CD4-positive, alpha-beta T cell treated with Interleukin-2 at 100 ng/mL for 4 hours (primary cell): ENCODE measurements at places on chromosomes 7 and 10.

GRCh38 chr10:89185658-89186057 lies 21.5 kb downstream of the CH25H start:
- no peak for DNase-seq

DNA sequence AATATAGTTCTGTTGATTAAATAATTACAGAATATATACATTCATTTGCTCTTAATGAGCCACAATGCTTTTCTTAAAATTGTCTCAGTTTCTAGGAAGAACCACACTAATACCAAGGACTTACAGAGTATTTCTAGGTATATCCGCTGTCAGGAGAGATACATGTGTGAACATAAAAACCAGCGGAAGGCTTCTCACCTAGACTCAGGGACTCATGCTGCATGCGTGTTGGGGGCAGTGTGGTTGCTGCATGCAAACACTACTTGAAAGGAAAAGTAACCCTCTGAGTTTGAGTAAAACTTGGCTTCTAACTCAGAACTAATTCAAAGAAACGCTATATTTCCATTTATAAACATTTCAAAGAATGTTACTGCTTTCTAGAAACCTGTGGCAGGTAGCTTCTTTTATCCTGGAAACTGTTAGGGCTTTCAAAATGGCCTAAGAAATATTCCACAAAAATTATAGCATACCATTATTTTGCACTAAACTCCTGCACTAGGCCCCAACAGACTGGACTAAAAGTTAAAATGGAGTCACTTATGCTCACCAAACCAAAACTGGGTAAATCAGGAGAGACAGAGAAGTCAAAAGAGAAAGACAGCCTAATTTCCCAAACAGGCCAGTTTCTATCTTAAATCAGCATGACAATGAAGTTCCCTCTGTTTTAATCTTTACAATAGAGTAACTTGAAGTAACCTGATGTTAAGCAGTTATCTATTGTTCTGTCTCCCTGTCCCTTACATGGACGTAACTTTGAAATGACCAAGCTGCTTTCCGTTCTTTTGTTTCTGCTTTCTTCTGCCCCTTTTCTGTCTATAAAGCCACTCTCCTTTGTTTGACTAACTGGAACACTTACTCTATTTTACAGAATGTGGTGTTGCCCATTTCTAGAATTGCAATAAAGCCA lies 95.2 kb upstream of the FAM133B start:
- DNase-seq, result peak; percentile 91

- peak; percentile 10 for DNase-seq
These were observed 140.9 kb downstream of the DNAJB6 start for GRCh38 chr7:157477550-157478212.

DNA sequence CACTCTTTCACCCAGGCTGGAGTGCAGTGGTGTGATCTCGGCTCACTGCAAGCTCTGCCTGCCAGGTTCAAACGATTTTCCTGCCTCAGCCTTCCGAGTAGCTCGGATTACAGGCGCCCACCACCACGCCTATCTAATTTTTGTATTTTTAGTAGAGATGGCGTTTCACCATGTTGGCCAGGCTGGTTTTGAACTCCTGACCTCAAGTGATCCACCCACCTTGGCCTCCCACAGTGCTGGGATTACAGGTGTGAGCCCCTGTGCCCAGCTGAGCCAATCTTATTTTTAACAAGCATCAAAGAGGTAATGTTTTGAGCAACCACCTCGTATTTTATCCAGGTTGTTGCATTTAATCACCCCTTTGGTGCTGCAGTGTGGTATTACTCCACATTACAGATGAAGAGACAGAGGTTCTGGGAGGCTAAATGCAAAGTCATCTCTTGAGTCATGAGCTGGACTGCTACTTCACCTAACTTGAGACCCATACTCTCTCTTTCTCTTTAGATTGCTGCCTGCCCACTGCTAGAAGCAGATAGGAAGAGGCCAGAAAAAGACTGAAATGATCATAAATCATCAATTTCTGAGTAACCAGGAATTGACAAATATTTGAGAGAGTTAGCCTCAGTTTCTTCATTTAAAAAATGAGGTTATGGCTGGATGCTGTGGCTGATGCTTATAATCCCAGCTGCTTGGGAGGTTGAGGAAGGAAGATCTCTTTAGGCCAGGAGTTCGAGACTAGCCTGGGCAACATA lies 116.2 kb downstream of the CAMK1D start:
- DNase-seq, result no peak

DNA sequence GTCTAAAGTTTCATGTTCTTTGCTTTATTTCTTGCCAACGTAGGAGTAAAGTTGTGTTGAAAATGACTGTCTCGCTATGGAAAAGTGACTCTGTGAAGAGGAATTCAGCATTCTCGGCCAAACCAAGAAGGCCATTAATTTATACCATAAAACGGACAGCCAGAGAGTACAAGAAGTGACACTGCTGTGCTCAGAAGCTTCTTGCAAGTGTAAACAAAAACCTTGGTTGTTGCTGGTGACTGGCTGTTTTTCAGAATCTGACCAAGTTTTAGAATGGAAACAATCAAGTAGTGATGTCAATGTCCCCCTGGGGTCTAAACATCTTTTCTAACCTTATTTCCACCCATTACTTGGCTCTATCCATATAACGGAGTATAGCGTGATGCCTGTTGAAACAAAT lies 201.9 kb downstream of the INHBA start:
- DNase-seq, result no peak

DNA sequence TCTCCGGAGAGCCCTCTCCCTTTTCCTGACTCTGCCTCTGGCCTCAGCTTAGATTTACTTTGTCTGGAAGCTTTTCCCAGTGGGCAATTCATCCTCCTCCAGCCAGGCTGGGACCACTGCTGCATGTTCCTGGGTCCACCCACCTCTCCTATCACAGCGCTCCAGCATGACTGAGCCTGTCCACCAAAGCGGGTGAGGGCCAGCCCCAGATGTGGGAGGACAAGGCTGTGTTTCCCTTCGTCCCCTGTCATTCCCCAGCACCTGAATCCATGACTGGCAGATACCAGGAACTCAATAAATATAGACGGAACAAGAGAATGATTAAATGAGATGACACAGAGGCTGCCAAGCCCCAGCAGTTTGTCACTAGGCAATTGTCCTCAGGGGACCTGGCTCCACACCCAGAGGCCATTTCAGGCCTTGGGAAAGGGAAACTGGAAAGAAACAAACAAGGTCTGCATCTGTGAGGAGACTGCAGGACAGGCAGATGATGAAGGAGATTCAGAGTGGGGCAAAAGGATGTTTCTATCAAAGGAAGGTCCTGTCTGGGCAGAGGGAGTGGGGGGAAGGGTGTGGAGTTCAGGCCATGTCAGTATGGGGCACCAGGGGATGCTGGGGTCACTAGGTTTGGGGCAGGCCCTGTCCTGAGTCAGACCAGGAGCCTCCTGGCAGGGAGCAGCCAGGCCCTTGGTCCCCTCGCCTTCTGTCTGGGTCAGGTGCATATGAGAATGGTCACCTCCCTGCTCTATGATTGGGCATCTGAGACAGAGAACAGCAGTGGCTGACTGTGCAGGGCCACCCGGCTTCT lies 576.4 kb downstream of the GRID1 start:
- DNase-seq, result no peak

DNA sequence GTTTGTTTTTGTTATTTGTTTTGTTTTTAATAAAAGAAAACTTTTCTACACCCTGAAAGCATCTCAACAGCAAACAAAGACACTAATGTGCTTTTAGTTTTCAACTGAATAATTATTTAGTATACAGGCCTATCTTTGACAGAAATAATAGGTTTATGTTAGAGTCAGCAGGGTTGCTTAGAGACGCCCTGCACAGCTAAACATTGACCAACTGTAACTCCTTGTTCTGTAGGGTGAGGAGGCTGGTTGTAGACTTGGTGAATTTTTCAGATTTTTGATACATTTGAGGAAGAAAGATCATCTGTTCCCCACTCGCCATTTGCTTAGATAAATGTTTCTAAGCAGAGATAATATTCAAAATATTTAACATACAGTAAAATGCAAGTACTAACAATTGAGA lies 103.1 kb downstream of the CALCR start:
- DNase-seq, result no peak

- no peak for DNase-seq
These were observed 47.5 kb upstream of the PODXL start for GRCh38 chr7:131603932-131604331.

GRCh38 chr10:49071160-49071761 lies 44.1 kb downstream of the VSTM4 start:
- no peak for DNase-seq

DNA sequence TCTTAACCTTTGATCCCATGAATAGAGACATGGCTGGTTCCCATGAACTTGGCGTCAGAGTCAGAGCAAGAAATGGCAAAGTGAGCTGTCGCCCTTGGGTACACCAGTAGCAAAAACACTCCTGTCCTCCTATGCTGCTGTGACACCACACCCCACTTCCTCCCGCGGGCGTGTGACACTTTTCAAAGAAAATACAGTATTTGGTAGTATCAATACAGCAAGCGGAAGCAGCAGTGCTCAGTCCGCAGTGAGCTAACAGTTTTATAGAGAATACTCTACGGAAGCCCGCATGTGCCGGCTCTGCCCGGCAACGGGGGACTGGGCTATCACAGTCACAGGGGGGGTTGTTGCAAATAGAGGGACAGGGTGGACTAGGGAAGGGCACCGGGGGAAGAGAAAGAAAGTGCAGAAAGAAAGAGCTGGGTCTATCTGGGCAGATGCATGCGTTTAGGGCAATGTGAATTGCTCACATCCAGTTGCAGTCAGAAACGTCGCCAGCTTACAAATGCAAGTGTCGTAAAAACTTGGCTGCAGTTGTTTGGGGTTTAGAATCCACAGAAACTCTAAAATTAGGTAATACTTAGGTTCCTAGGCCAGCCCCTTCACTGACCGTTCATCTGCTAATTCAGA lies 49.8 kb downstream of the PRKCQ start:
- peak; percentile 90 for DNase-seq

GRCh38 chr7:130216750-130217149 lies 9.1 kb downstream of the SSMEM1 start:
- DNase-seq, result no peak

DNA sequence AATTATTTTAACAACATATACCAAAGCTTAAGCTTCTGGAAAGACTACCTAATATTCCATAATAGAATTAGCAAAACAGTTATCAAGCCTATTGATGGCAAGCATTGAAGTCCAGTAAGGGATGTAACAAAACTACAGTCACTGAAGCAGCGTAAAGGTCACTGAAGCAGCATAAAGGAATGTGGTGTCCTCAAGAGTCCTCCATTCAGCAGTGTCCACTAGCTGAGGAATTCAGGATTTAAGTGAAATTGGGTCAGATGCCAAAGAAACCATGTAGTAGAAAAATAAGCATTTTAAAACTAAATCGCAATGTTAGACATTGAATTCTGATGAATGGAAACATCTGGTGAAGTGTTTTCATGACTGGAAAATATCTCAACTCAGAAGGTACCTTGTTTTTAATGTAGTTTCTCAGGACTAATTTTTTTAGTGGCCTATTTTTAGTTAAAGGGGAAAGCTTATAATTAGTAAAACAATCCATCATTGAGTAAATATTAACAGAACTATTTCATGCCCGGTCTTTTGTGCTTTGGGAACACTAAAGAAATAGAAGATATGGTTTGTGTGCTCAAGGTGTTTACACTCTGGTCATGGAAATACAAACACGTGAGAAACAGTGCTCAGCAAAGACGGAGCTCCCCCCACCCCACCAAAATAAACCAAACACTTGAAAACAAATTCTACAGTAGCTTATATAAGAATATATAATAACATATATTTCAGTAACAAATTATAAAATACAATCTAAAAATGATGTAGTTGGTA lies 121.4 kb downstream of the CDK14 start:
- DNase-seq, result no peak

DNA sequence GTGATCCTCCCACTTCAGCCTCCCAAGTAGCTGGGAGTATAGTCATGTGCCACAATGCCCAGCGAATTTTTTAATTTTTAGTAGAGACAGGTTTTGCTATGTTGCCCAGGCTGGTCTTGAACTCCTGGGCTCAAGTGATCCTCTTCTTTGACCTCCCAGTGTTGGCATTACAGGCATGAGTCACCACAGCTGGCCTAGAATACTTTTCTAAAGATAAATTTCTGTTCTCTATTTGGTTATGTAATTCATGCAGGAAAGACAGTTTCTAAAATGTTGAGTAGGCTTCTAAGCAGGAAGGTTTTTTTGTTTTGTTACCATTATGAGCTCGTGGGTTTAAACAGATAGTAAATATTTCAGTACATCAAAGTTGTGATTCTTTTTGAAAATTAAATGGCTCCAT lies 5.0 kb downstream of the RBAK start:
- no peak for DNase-seq

DNA sequence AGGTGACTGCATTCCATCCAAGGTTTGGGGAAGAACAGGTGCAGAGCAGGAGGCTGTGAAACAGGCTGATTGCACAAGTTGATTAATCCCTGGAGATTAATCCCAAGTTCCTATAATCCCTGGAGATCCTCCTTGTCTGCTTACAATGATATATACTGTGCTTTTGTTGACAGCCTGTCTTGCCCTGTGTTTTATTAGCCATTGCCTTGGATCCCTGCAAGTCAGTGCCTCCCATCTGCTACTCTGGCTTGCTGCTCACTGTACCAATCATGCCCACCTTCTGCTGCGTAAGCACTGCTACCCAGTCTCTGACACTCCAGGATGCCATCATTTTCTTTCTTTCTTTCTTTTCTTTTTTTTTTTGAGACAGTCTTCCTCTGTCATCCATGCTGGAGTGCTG lies 65.4 kb downstream of the ANKRD61 start:
- DNase-seq, result no peak

DNA sequence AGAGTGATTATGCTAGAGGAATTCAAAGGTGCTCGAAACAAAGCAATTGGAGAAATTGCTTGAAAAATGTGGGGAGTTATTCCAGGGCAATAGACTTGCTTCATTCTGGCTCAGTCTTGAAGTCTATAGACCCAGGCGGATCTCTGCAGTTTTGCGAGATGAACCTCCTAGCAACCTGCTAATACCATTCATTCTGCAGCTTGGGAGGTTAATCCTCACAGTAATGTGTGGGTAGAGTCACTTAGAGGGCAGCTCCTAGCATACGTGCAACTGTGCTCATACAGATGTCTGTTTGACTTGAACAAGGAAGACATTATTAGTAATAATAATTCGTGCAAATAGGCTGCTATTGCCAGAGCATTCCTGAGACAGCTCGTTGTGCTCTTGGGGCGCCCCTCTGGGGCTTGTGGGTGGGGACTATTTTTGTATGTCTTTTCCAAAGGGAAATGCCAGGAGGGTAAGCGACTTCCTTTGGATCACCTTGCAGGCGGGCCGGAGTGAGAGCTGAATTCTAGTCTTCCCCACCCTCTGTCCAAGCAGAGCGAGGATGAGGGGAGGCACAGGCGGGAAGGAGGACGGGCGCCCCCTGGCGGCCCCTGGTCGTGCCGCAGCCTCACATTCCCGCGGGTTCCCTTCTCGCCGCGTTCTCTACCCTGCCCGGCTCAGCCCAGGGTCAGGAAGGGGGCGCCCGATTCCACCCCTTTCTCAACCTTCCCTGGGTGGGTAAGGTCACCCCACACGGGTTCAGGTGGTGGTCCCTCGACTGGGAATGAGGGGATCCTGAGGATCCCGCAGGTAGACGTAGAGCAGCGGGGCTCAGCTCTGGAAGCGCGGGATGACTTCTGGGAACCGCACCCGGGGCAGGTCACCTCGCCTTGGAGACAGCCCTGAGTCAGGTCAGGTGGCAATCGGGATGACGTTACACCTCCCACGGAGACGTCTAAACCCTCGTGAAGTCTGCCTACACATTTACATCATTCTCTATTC lies 241.5 kb downstream of the PHTF2 start:
- peak; percentile 54 for DNase-seq

- no peak for DNase-seq
These were observed 120.0 kb downstream of the PPP1R9A start for GRCh38 chr7:95027234-95027872.

- DNase-seq, result no peak
These were observed 39.9 kb upstream of the EBF3 start for GRCh38 chr10:130003787-130004613.
